ENCODE measurements at places on chromosomes 1 and 21.

- no peak for DNase-seq
These were observed 2.3 kb downstream of the TRIM46 start for GRCh38 chr1:155175927-155176371.

GRCh38 chr1:27380766-27381733 is 2.1 kb downstream of the CD164L2 start:
- DNase-seq, result no peak

DNA sequence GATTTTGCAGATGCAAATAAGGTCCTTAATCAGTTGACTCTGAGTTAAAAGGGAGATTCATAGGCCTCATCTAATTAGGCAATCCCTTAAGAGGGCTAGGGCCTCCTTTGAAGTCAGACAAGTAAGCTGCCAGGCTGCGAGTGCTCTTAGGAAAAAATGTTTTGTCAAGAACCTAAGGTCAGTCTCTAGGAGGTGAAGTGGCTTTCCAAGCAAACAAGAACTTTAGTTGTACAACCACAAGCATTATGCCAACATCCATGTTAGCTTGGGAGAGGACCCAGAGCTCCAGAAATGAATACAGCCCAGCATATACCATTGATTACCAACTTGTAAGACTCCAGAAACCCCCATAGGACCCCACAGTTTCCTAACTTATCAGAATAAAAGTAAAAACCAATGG is 1366.2 kb downstream of the PLA2G4A start:
- DNase-seq, result no peak

GRCh38 chr21:37800456-37801061 is 115.7 kb downstream of the KCNJ6 start:
- no peak for DNase-seq

- no peak for DNase-seq
These were observed 16.1 kb downstream of the PARS2 start for GRCh38 chr1:54748094-54748835.

DNA sequence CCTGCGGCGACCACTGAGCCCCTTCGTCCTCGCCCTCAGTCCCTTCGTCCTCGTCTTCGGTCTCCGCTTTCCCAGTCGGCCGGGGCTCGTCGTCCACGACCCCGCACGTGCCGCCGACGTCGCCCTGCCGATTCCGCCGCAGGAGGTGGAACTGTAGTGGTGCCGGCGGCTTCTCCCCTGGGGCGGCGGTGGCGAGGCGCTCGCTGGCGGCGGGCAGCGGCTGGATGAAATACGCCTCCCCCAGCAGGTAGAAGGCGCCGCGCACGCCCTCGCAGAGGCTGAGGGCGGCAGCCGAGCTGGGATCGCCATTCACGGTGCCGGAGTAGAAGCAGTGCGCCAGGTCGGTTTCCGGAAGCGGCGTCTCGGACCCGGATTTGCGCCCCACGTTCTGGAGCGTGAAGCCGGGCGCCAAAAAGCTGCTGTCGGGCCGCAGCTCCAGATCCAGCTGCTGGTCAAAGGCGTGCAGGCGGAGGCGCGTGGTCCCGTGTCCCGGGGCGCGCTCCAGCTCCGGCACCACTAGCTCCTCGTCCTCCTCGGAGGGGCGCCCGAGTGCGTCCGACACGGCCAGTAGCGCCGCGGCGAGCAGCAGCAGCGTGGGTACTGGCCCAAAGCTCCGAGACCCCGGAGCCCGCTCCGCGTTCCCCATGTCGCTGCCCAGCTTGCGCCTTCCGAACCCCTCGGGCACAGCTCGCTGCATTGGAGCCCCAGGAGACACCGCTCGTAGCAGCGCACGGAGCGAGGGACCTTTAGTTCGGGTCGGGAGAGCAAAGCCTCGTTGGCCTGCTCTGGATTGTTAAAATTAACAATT is 747 bp downstream of the ADAMTS1 start:
- no peak for DNase-seq

DNA sequence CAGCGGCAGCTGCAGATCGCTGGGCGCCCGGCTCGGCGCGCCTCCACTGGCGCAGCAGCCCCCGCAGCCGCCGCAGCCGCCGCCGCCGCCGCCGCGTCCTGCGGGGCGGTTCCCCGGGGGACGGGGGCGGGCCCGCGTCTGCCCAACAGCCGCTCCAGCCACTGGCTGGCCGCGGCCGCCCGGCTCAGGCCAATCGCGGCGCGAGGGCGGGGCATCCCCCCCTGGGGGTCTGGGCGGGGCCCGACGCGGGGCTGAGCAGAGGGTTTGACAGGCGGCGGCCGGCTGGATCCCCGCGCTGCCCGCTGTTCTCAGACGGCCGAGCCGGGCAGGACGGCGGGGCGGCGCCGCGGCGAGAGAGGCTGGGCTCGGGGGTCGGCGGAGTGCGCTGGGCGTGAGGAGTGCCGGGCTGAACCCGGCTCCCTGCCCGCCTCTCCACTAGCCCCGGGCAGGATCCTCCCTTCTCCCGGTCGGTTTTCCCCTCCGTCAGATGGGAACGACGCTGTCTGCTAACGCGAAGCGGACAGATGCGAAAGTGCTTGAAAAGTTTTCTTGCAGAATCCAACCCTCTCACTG is at the start of gene GLIS1:
GLIS1 (minus strand) TSS at position 56 of the 573 bp plus-strand sequence. CDS start 1,100 bp downstream, outside the sequence.
- peak; percentile 25 for DNase-seq

GRCh38 chr1:220528679-220529501 is 954 bp downstream of the MARK1 start:
- no peak for DNase-seq

GRCh38 chr1:161121834-161122233 is 3.9 kb downstream of the NIT1 start:
- no peak for DNase-seq

DNA sequence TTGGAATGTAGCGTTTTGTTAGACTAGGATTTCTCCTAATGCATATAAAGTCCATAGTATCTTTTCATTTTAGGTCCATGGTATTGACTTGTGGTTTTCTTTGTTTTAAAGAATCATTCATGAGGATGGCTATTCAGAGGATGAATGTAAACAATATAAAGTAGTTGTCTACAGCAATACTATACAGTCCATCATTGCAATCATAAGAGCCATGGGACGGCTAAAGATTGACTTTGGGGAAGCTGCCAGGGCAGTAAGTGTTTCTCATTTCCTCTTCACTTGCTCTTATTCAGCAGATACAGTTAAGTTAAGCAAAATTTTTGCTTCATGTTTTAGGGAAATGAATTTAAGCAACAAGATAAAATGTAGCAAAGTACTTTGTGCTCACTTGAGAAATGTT is 25.4 kb downstream of the GNAI3 start:
- DNase-seq, result no peak

DNA sequence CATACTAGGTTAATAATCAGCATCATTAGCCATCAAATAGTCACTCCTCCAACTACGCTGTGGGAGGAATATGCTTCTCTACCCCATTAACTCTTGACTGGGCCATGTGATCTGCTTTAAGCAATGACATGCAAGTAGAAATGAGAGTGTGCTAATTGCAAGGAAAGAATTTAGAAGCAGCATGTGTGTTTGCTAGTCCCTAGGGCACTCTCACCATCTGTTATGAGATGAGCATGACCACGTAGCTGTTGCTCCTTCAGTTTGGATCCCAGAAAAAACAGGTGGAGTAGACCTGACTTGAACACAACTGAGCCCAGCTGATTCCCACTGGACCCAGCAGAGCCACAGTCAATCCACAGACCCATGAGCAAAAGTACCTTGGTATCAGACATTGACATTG is 19.7 kb upstream of the RGS7 start:
- no peak for DNase-seq

DNA sequence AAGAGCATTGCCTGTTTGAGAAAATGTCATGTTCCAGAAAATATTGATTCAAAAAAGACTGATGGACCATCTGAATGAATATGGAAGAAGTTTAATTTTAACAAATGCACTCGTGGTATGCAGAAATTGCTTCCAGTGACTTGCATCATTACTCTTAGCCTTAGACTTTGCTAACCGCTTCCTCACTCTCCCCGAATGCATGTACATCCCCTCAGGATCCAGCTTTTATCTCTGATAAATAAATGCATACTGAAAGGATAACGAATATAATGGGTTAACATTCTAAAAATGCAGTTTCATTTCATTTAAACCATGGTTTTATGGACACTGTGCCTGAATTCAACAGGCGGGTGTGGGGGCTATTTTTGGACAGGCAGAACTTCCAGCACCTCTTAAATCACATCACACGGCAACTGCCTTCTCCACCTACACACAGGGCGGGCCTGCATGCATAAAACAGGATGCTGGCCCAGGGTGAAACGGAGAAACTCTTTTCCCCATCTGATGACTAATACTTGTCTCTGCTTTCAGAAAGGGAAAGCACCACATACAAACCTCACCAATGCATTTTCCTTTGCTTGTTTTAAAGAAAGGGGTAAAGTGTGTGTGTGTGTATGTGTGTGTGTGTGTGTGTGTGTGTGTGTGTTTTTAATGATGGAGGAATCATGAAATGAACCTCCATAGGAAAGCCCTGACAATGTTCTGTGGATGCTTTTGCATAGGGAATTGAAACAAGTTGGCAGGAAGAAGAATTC is 48.7 kb downstream of the SPAG17 start:
- peak; percentile 92 for DNase-seq

DNA sequence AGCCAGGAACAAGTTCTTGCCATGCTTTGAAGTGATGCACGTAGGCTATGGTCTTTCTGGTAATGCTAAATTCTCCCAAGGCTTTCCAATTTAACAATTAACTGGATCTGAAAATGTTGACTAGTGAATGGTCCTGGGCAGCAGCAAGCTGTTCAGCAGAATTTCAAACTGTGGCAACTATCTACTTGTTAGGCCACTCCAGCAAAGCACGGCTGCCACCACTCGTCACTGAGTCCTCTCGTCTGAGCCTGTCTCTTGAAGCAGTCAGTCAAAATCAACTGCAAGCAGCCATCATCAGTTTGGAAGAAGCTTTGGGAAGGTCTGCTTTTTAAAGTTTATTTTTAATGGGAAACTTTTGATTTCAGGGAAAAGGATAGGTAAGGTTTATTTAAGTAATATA is 6.1 kb downstream of the FLVCR1 start:
- DNase-seq, result no peak

- DNase-seq, result no peak
These were observed 8.8 kb downstream of the MYCL start for GRCh38 chr1:39892601-39893595.

DNA sequence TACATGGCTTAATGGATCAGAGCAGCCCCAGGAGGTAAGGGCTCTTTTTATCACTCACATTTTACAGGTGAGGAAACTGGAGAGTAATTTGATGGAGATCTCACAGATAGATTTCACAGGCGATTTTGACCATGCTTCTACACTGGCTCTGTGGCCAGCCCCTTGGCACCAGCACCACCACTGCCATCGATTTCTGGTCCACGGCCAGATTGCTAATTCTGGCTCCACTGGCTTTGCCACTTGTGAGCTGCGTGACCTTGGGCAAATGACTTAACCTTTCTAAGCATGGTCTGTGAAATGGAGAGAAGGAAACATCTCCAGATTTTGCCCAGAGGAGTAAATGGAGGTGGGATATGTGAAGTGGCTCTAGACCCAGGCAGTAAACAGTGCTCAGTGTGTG is 32.6 kb downstream of the KCNC4 start:
- DNase-seq, result no peak

Data from HFF-Myc (cell line).